NCI-H526 treated with DMSO at 0.1 percent for 48 hours (cell line): ENCODE measurements at places on chromosomes 6 and 20.

- DNase-seq = peak; percentile 94
These were observed 31.2 kb downstream of the GCNT2 start for GRCh38 chr6:10552270-10552810.

GRCh38 chr20:62647521-62648317 lies 5.4 kb downstream of the SLCO4A1 start:
- DNase-seq = no peak

- no peak for DNase-seq
These were observed 4.7 kb upstream of the SHLD1 start for GRCh38 chr20:5745416-5746030.

GRCh38 chr6:132405143-132405915 lies 4.1 kb upstream of the MOXD1 start:
- DNase-seq = no peak

- peak; percentile 31 for DNase-seq
These were observed 16.9 kb downstream of the TDRD6 start for GRCh38 chr6:46704562-46704961.

- no peak for DNase-seq
These were observed 397.7 kb downstream of the PTPRT start for GRCh38 chr20:42792052-42792451.

DNA sequence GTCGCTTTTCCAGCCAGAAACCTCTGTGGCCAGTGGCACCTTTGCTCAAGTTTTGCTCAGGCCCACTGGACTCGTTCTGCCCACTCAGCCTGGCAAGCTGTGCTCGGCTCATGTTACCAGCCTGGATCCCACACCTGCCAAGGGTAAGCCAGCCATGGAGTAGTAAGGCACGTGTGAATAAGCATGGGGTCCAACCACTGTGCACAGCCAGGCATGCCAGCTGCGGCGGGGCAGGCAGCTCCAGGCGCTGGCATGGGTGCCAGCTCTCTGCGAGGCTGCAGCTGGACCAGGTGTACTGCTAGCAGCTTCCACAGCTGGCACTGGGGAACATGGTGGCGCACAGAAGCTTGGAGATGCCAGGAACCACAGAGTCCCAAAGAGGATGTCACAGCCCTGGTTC lies 32.1 kb upstream of the PDYN start:
- DNase-seq = no peak

- DNase-seq = no peak
These were observed 52.7 kb downstream of the SOD2 start for GRCh38 chr6:159640322-159640721.

- DNase-seq = peak; percentile 18
These were observed 404.9 kb upstream of the SOX4 start for GRCh38 chr6:21188505-21189223.

- DNase-seq = no peak
These were observed 5.4 kb upstream of the TOX2 start for GRCh38 chr20:43909211-43909610.

- no peak for DNase-seq
These were observed 3.6 kb downstream of the IPCEF1 start for GRCh38 chr6:154352898-154353585.

DNA sequence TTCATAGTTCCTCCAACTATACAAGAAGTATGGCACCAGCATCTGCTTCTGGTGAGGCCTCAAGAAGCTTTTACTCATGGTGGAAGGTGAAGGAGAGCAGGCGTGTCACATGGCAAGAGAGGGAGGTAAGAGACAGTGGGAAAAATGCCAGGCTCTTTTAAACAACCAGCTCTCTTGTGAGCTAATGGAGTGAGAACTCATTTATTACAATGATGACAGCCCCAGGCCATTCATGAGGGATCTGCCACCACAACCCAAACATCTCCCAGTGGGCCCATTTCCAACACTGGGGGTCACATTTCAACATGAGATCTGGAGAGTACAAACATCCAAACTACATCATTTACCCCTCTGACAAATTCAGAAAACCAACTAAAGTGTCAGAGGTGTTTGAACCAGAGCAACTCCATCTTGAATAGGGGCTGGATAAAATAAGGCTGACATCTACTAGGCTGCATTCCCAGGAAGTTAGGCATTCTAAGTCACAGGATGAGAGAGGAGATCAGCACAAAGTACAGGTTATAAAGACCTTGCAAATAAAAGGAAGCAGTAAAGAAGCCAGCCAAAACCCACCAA lies 2.2 kb upstream of the UBD start:
- no peak for DNase-seq

GRCh38 chr6:2881423-2881822 lies 21.7 kb downstream of the SERPINB9 start:
- DNase-seq = no peak

- DNase-seq = no peak
These were observed 23.8 kb upstream of the SYNDIG1 start for GRCh38 chr20:24445510-24446170.

- DNase-seq = no peak
These were observed 27.3 kb downstream of the NQO2 start for GRCh38 chr6:3026791-3027626.

DNA sequence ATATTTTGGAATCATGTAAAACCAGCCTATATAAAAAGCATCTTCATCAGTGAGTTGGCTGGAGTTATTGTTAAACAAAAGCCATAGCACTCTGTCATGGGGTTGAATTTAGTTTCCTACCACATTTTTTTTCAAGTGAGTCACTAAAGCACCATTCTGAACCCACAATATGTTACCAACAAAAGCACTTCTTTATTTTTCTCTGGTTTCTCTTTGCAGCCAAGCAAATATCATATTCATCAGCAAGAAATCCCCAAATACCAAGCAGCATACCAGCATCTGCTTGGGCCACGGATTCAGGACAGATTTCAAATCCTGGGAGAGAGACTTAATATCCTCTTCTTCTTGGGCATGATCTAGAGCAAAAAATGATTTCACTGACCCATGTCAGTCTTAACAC lies 441.4 kb downstream of the BCKDHB start:
- no peak for DNase-seq

- no peak for DNase-seq
These were observed 91.5 kb downstream of the BCKDHB start for GRCh38 chr6:80197986-80198385.

GRCh38 chr6:148497257-148497656 lies 154.6 kb downstream of the SASH1 start:
- no peak for DNase-seq

- no peak for DNase-seq
These were observed 55.0 kb downstream of the SOX4 start for GRCh38 chr6:21648475-21649050.

DNA sequence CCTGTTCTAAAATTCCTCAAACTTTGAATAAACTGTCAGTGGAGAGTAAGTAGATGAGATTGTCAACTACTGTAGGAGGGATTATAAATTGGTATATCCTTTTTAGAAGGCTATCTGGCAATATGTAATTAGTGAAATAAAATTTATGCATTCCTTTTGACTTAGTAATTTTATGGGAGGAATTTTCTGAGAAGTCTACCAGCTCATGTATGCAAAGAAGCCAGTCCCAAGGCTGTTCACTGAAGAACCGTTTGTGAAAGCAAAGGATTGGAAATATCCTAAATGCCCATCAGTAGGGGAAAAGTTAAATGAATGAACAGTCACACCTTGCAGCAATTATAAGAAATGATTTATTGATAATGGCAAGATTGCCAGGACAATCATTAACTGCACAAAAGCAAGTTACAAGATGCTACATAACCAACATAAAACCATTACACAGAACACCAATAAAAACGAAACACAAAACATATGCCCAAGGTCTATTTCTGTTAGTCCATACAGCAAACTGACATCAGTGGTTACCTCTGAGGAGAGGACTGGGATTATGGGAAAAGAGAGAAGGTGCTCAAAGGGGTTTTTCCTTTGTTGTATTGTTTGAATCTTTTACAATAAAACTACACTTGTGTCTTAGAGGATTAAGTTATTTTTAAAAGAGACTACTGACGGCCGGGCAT lies 4.6 kb upstream of the DSTN start:
- DNase-seq = no peak

GRCh38 chr6:147667082-147667481 lies 158.6 kb downstream of the SAMD5 start:
- DNase-seq = no peak

- DNase-seq = no peak
These were observed 381 bp upstream of the BICRAL start for GRCh38 chr6:42781546-42781795.

DNA sequence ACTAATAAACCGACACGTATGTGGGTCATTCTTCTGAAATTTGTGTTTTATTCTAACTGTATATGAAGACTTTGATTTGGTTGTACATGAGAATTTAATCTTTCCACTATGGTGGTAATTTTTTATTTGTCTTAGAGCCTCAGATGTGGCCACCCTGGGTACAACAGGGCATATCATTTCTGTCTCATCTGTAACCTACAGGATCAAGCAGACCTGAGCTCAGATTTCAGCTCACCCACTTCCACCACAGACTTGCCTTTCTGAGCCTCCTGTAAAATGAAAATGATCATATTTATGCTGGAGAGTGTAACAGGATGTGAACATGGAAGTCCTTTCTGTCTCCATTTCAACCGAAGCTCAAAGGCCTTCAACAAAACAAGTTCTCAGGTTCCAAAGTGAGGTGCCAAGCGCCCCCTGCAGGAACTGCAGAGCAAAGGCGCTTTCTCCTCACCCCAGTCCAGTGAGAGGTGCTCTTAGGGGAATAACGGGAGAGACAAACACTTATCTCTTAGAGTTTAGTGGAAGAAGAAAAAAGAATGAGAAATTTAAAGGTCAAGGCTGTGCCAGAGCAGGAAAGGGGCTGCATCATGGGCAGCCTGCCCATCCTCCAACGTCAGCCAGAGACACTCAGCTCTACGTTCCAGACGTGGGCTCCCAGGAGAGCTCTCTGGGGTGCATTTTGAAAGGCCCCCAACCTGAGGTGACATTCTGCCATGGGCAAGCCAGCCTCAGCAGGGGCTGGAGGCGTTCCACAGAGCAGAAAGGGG lies 23.0 kb upstream of the CD24 start:
- no peak for DNase-seq

DNA sequence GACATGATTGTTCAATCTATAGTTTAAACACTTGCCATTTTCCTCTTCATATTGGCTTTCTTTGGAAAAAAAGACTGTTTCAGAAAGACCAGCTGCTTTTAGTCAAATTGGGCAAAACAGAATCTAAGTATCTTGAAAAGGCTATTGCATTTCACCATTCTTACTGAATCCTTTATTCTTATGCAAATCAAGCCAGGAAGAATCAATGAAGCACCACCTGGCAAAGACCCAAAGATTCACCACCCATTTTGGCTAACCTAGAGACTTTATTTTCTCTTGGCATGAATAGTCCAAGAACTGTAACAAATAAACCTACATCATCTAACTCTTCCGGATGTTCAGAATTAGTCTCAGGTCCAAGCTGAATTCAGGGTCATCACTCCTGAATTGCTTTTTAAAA lies 71.3 kb upstream of the EYA4 start:
- DNase-seq = no peak

DNA sequence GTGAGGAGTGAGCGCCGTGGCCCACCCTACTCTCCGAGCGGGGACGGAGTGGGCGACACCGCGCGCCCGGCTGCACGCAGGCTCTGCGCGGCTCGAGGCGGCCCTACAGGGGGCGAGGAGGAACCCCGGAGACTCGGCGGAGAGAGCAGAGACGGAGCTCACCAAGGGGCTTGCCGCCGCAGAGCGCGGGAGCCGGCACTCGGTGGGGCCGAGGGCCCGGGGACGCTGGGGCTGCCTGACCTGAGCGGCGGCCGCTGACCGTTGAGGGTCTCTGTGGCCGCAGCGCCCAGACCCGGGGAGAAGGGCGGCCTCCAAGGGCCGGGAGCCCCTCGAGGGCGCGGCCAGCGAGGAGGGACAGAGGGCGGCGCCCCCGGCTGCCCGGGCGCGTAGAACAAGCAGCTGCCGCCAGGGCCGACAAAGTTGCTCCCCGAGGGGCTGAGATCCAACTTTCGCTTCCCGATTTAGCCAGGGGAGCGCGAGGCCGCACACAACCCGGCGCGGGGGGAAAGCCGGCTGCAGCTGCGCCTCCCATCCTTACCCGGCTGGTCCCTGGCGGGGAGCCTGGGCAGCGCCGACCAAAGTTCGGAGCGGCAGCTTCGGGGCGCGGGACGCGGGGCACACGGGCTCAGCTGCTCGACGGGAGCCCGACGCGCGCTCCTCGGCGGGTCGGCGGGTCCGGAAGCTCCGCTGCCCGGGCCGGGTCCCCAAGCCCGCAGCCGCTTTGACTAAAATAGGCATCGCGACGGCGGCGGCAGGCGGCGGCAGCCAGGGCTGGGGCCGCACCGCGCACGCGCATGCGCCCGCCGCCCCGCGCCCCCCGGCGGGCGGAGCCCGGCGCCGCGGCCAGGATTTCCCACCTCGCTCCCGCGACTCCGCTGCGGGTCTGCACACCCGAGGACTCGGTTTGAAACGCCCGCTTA lies 43.1 kb downstream of the POPDC3 start:
- DNase-seq = peak; percentile 32

DNA sequence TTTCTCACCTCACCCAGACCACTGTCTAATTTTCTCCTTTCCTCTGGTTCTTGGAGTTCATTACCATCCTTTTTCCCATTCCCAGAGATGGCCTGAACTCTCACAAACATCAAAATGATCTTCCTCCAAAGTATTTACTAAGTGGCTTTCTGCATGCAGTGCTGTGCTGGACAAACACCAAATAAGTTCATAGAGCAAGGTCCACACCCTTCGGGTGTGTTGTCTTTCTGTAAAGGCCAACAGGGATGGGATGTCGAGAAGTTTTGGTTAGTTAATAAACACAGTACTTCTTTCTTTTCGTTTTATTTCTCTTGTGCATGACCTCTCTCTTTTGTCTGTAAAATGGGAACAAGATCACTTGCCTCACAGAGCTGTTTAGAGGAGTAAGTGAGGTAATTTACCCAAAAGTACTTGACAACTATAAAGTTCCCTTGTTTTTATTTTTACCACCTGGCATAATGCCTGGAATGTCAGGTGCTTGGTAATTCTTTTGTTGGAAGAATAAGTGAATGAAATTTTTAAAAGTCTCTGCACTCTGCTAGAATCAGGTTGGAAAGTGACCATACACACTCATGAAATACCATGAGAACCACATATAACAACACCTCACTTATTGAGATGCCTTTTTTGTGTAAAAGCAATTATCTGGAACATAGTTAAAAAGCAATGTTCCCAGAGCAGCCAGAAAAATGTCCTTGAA lies 22.8 kb upstream of the CCN6 start:
- DNase-seq = no peak

- DNase-seq = no peak
These were observed 203.3 kb upstream of the CST7 start for GRCh38 chr20:24745617-24746350.

GRCh38 chr6:38155621-38156204 lies 336.2 kb downstream of the ZFAND3 start:
- DNase-seq = no peak

- DNase-seq = no peak
These were observed 48.9 kb downstream of the ZFAND3 start for GRCh38 chr6:37868447-37868825.

- no peak for DNase-seq
These were observed 144.6 kb downstream of the UTRN start for GRCh38 chr6:144429753-144430152.

GRCh38 chr20:54015496-54015895 lies 54.9 kb downstream of the BCAS1 start:
- no peak for DNase-seq

GRCh38 chr20:52432740-52433139 lies 241.2 kb upstream of the ZFP64 start:
- DNase-seq = no peak

- no peak for DNase-seq
These were observed 120.4 kb upstream of the RIPOR2 start for GRCh38 chr6:25056130-25056529.

GRCh38 chr6:26170951-26171841 lies 84.0 kb downstream of the HFE start:
- no peak for DNase-seq
